Spinal cord (tissue), 10 donors: ENCODE measurements at places on chromosomes 13 and 19. TPM values are rescaled to one million over a fixed set of nuclear protein-coding genes. Genes with fewer than 3 reads are reported as not detected.

The STAP2 gene
- total RNA-seq = 21.9 TPM

The LRP3 gene
- 44.7 TPM for total RNA-seq

The ZNF345 gene
- total RNA-seq = 14.2 TPM

The PTH2 gene
- not detected for total RNA-seq
